Gastrocnemius medialis (tissue), 4 donors: ENCODE measurements at places on chromosomes 5 and 9. TPM values are rescaled to one million over a fixed set of nuclear protein-coding genes. Genes with fewer than 3 reads are reported as not detected.

DNA sequence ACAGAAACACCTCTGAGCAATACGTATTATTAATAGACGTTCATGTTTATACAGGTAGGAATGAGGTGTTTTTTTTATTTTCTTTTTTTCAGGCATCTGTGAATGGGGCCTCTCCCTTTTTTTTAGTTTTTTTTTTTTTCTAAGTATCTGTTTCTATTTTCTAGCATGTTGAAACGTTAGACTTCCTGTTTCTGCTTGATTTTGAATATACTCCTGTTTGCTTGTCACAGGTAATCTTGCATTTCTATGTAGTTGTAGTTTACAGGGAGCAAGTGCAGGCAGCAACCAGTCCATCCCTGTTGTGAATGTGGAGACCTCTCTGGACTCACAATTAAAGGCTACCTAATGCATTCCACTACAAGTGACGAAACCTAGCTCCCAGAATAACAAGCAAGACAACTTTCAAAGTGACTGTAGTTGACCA, 22.8 kb upstream of the TNFAIP8 start:
- H3K36me3 ChIP-seq = no peaks in the 10 kb centered on the region
- no peak for DNase-seq

The SLC45A2 gene
- not detected for total RNA-seq

The LRRTM2 gene
- 0.07 TPM for total RNA-seq

GRCh38 chr5:55868846-55869245, 17.7 kb downstream of the IL31RA start:
- no peaks in the 10 kb centered on the region for H3K4me1 ChIP-seq
- no peaks in the 10 kb centered on the region for H3K36me3 ChIP-seq
- no peak overlapping the region for H3K4me3 ChIP-seq
- H3K27ac ChIP-seq = no peak overlapping the region

The SHROOM1 gene
- total RNA-seq = 0.61 TPM

The ACTBL2 gene
- not detected for total RNA-seq

The SLC6A19 gene
- total RNA-seq = not detected
